ENCODE measurements at places on chromosomes 2 and 18. TPM values are rescaled to one million over a fixed set of nuclear protein-coding genes. Genes with fewer than 3 reads are reported as not detected.

IRS1 gene
- 24.1 TPM for total RNA-seq

NTSR2 gene
- total RNA-seq: not detected

CD8B gene
- total RNA-seq: 1.2 TPM

REG1B gene
- total RNA-seq: not detected

DNAJB2 gene
- total RNA-seq: 74.9 TPM

CIB4 gene
- not detected for total RNA-seq

RPRM gene
- total RNA-seq: not detected

IL1A gene
- total RNA-seq: not detected

UNC50 gene
- total RNA-seq: 28.5 TPM

DSG2 gene
- 49.6 TPM for total RNA-seq

DPYSL5 gene
- total RNA-seq: not detected

DSG4 gene
- total RNA-seq: not detected

PTH2R gene
- not detected for total RNA-seq

SIX3 gene
- not detected for total RNA-seq

RIT2 gene
- not detected for total RNA-seq

RELCH gene
- 11.5 TPM for total RNA-seq

GLI2 gene
- total RNA-seq: 2.1 TPM

FARSB gene
- 18.5 TPM for total RNA-seq

CELF4 gene
- 0.52 TPM for total RNA-seq

LGALSL gene
- total RNA-seq: 5.8 TPM

CPO gene
- 0.27 TPM for total RNA-seq

ANKRD30B gene
- not detected for total RNA-seq

FRZB gene
- 1.1 TPM for total RNA-seq

GALNT3 gene
- total RNA-seq: 0.17 TPM

TXNDC2 gene
- total RNA-seq: not detected

WNT6 gene
- 2.4 TPM for total RNA-seq

CNRIP1 gene
- 11.1 TPM for total RNA-seq

GAL3ST2 gene
- total RNA-seq: not detected

LINC00305 gene
- total RNA-seq: not detected

ACTG2 gene
- 0.32 TPM for total RNA-seq

CDH19 gene
- total RNA-seq: 12.1 TPM

ATP6V1C2 gene
- 2.7 TPM for total RNA-seq

POTEJ gene
- not detected for total RNA-seq

TCF23 gene
- total RNA-seq: 0.10 TPM

CRYGD gene
- not detected for total RNA-seq

TMEM150A gene
- 14.9 TPM for total RNA-seq

ARHGAP25 gene
- 5.4 TPM for total RNA-seq

ECEL1 gene
- 0.37 TPM for total RNA-seq

ZNF2 gene
- 3.6 TPM for total RNA-seq

PCARE gene
- total RNA-seq: 0.84 TPM

ABCA12 gene
- total RNA-seq: not detected

RAB1A gene
- 121 TPM for total RNA-seq

ACKR3 gene
- total RNA-seq: 25.4 TPM

MOCOS gene
- 0.27 TPM for total RNA-seq

RTKN gene
- 21.4 TPM for total RNA-seq

TMEM247 gene
- total RNA-seq: not detected
